ENCODE measurements at places on chromosomes 11 and 22. TPM values are rescaled to one million over a fixed set of nuclear protein-coding genes. Genes with fewer than 3 reads are reported as not detected.

GRCh38 chr11:60981515-60981914, 10.0 kb downstream of the CD6 start:
- no peak for DNase-seq

DNA sequence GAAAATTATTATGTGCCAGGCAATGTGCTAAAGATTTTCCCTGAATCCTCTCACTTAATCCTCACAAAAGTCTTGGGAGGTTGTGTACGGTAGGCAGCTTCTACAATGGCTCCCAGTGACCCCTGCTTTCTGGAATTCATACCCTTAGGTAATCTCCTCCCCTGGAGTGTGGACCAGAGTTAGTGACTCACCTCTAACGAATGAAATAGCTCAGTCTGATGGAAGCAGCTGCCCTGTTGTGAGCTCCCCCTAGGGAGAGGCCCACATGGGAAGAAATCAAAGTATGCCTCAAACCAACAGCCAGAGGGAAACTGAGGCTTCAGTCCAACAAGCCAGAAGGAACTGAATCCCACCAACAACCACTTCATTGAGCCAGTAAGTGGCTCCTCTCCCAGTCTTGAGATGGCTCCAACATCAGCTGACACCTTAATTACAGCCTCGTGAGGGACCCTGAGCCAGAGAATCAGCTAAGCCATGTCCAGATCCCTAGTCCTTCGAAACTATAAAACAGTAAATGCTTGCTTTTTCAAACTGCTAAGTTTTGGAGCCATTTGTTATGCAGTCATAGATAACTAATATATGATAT, 98.9 kb upstream of the ISX start:
- no peak for DNase-seq

- no peak for DNase-seq
These were observed 906.1 kb upstream of the RAG2 start for GRCh38 chr11:37504060-37504611.

Gene RBMXL2
- not detected for total RNA-seq

Gene MTCH2
- 86.3 TPM for total RNA-seq

Gene DRICH1
- not detected for total RNA-seq

Gene SLCO2B1
- total RNA-seq, result 1.7 TPM

DNA sequence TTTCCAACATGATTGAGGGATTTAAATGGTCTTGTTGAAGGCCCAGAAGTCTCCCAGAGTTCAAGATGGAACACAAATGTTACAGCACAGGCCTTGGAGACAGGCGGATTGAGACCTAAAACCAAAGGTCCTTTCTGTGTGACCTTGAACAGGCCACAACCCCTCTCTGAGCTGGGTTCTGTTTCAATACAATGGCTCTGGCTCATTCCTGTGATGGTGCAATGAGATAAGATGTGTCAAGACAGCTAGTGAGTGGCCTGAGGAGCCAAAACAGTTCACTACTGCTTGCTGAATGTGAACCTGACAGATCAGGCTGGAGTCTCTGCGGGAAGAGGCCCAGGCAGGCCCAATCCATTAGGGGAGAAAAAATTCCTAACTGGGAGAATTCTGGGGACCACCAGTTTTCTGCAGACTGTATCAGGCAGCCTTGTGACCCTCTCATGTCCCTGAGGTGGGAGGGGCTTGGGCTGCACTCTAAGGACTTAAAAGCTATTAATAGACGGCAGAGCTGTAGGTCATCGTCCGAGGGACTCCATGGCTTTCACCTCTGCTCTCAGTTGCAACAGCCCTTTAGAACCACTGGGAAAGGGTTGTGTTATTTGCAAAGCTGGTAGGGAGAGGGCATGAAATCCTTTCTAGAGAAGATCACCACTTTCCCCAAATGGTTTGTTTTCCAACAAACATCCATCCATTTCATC, 126.1 kb upstream of the TEAD1 start:
- DNase-seq, result no peak

- no peak for DNase-seq
These were observed 22.5 kb downstream of the MYO18B start for GRCh38 chr22:25764270-25765015.

GRCh38 chr22:41505511-41506220, 36.7 kb downstream of the ACO2 start:
- DNase-seq, result no peak

Gene SULT4A1
- not detected for total RNA-seq

Gene SLC7A4
- total RNA-seq, result not detected

- peak; percentile 79 for DNase-seq
These were observed 67.1 kb downstream of the CD82 start for GRCh38 chr11:44632466-44633123.

Gene KCNK4
- not detected for total RNA-seq

Gene SPTBN2
- 20.0 TPM for total RNA-seq

Gene NAV2
- 1.8 TPM for total RNA-seq

Measured in lung microvascular endothelial cell (primary cell).